A172 (cell line): ENCODE measurements at places on chromosomes 1 and 21.
A peak's percentile ranks its signal among the peaks of the same experiment; 100 is the strongest.

DNA sequence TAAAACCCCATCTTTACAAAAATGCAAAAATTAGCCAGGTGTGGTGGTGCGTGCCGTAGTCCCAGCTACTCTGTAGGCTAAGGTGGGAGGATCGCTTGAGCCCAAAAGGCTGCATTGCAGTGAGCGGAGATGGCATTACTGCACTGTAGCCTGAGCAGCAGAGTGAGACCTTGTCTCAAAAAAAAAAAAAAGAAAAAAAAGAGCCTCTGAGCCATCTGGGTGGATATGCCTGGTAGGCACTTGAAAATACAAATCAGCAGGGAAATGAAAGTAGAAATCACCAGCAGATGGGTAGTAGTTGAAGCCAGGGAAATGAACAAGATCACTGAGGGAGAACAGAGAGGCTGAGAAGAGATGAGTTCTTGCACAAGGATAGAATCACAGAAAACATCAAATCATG, 131.0 kb upstream of the HMCN1 start:
- no peak for DNase-seq

GRCh38 chr1:56849750-56850149, 4.8 kb upstream of the C8A start:
- no peak for DNase-seq

GRCh38 chr1:172801771-172802322, 142.9 kb downstream of the FASLG start:
- DNase-seq: no peak

- no peak for DNase-seq
Measured at GRCh38 chr1:245926888-245927287, 580.2 kb downstream of the SMYD3 start.

DNA sequence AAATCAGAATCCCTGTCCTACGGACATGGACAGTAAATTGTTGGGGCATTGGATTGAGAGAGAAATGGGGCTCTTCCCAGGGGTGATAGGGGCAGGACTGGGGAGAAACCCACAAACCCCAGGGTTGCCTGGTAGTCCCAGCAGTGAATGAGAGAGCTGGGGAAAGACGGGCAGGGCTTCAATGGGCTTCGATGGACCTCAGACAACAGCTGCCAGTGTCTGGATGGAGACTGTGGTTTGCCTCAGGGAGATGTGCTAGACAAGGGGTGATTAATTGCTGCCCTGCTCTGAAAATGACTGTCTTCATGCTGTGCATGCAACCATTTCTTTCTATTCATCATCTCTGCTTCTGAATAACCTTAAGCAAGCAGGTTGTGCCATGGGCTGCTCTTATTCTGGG, 7.4 kb downstream of the GPR25 start:
- peak; percentile 79 for DNase-seq

DNA sequence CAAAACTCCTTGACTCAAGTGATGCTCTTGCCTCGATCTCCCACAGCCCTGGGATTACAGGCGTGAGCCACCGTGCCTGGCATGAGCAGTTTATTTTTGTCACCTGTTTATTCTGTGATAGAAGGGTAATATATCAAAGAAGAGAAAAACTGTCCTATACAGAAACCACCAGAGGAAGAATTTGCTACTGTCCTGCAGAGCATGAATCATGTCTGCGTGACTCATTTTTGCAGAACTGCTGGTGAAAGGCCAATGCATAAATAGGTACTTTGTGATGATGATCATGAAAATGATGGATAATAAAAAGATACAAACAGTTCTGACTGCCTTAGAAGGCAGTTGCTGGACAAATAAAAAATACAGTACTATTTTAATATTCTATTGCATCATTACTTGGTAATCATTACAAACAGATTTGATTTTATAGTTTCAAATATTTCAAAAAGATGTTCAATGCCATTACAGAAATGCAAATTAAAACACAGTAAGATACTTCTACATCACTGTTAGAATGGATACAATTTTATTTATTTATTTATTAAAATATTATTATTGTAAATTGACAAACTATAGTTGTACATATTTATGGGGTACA, 26.5 kb downstream of the RIPPLY3 start:
- peak; percentile 79 for DNase-seq

- DNase-seq: peak; percentile 51
Measured at GRCh38 chr1:201718346-201719202, 110.4 kb upstream of the IPO9 start.

GRCh38 chr1:88876573-88877365, 14.6 kb downstream of the GTF2B start:
- no peak for DNase-seq

DNA sequence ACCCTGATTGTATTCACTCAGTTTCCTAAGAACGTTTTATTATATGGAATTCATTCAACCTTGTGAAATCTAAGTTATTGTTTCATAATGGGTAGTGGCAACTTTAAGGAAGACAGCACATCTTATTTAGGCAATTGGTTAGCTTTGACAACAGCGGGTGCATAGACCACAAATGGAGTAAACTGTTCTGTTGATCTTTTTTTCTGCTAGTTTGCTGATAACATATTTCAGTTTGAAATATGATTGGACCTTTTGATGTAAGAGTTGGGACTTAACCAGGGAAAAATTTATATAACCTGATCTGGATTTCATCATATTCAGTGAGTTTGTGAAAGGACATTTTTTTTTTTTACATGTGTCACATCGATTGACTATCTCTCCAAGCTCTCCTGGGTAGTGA, 151.7 kb downstream of the HLX start:
- DNase-seq: no peak

DNA sequence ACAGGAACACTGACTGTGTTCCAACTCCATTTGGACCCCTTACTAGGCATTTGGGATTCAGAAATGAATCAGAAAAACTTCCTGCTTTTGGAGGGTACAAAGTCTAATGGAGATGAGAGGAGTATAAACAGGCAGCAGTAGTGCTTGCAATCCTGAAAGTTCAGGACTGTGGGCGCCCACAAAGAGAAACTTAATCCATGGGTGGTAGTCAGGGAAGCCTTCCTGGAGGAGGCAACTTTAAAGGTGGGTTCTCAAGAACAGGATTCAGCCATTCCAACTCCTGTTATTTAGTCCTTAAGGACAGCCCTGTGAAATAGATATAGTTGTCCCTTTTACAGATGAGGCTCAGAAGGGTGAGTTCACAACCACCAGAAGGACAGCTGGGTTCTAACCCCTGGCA, 2.0 kb upstream of the LDLRAP1 start:
- no peak for DNase-seq

- no peak for DNase-seq
Measured at GRCh38 chr1:207978441-207978840, 67.5 kb upstream of the CD34 start.

DNA sequence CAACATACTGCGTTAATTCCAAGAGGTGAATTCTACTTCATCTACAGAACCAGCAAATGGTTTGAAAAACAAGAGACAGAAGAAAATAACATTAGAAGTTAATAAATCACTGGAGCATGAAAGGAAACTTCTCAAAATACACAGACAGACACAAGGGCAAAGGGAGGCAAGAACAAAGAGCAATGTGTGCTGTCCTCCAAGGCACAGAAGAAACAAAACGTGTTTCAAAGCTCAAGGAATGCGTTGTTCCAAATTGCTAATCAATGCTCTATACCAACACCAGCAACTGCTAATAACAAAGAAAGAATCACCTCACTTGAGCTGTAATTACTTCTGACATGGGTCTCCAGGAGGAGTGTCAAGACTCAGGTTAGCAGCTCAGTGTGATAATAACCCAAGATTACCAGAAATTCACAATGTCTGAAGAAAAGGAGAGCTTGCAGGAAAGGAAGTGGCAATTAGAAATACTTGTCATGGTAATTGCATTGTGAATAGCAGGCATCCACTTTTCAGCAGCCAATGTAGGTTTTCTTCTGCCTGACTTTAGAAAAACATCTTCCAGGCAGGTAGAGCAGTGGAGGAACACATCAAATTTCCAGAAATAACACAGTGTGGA, 175.4 kb downstream of the SEC16B start:
- no peak for DNase-seq

- no peak for DNase-seq
Measured at GRCh38 chr1:226993814-226994585, 53.9 kb downstream of the COQ8A start.

GRCh38 chr21:34020005-34020847, 53.2 kb upstream of the MRPS6 start:
- DNase-seq: peak; percentile 57

DNA sequence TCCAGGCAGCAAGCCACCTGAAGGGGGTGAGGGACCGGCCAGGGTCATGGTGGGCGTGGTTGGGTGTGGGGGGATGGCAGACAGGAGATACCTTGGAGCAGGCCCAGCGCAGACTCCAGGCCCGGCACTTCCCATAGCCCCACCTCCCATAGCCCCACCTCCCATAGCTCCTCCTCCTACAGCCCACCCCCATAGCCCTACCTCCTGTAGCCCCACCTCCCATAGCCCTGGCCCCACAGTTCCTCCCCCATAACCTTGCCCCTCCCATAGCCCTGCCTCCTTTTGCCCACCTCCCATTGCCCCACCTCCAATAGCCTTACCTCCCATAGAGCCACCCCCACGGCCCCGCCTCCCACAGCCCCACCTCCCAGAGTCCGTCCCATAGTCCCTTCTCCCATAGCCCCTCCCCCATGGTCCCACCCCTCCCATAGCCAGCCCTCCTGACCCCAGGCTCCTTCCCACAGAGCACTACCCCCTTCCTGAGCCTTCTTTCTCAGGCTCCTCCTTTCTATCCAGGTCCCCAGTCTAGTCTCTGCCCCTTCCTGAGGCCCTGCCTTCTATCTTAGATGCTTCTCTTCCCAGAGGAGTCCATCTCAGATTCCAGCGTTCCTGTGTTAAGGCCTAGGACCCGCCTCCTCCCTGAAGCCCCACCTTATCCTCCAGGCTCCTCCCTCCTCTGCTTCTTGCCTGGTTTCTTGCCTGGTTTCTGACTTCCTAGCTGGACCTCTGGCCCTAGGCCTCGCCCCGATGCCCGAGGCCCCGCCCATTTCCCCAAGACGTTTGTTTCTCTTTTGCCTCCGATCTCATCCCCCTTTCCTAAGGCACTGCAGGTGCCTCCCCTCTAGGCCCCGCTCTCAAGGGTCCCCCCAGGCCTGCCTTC, 46.8 kb downstream of the PTPRU start:
- peak; percentile 51 for DNase-seq

- peak; percentile 4 for DNase-seq
Measured at GRCh38 chr1:6141592-6141991, 38.5 kb downstream of the CHD5 start.

DNA sequence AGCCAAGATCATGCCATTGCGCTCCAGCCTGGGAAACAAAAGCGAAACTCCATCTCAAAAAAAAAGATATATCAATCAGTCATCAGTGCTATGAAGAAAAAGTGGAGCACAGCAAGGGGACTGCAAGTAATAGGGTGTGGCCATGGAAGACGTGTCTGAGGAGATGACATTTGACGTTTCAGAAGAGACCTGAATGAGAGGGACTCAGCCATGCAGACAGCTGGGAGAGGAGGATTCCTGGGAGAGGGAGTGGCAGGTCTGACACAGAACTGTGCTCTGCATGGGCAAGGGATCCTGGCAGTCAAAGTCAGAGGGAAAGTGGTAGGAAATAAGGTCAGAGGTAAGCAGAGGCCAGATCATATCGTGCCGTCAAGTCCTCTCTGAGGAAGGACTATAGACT, 3.3 kb downstream of the LAX1 start:
- DNase-seq: no peak
